ENCODE measurements at places on chromosomes 7 and 10.
A peak's percentile ranks its signal among the peaks of the same experiment; 100 is the strongest.

DNA sequence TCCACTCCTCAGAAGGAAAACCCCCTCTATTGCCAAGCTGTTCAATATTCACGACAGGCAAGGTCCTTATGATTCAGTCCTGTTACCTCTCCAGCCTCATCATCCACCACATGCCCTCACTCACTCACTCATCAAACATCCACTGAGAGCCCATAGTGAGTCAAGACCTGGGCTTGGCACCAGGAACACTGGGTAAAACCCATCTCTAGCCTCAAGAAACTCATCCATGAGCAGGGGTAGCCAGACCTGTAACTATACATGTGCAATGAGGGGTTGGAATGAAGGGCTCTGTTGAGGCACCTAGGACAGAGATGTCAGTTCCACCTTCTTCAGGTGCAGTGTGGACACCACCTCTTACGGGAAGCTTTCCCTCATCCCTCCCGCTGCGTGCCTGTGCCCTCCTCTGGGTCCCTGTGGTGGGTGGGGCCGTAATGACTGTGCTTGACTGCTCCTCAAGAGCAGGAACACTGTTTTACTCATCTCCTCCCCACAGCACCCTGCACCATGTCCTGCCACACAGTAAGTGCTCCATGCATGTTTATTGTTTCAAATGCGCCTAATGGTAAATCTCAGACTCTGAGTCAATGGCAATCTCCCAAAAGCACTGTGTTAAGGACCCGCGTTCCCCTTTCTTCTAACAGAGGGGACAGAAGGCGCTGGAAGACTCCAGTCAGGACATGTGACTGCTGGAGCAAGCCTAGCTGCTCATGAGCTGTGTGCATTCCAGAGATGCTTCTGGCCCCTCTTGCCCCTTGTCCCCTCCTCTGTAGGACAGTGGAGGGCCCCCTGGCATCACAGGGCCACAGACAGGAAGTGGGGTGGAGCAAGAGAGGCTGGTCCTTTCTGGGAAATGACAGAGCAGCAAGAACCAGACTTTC is 95.4 kb downstream of the HIPK2 start:
- no peak for DNase-seq

GRCh38 chr7:26356229-26356628 is 64.6 kb downstream of the SNX10 start:
- DNase-seq: no peak

- no peak for DNase-seq
Measured at GRCh38 chr7:124051681-124052377, 19.0 kb upstream of the TMEM229A start.

- DNase-seq: no peak
Measured at GRCh38 chr7:67407392-67408071, 410.9 kb downstream of the TYW1 start.

DNA sequence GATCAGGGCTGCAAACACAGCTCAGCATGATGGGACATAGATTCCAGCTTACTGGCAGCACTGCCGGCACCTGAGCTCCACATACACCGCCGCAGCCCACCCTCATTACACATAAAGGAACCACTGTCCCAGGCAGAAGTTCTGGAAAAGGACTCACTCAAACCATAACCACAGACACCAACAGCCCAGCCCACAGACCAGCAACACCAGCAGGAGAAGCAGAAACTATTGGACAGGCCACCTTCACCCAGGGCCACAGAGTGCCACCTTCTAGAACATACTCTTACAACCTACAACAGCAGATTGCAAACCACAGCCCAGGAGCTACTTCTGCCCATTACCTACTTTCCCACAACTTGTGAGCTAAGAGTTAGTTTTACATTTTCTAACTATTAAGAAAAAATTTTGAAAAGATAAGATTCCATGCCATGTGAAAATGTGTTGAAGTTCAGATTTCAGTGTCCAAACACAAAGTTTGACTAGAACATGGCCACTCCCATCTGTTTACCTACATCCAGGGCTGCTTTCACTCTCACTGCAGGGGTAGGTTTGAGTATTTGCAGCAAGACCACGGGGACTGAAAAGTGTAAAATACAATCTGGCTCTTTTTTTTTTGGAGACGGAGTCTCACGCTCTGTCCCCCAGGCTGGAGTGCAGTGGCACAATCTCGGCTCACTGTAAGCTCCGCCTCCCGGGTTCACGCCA is 153.0 kb downstream of the TNS3 start:
- DNase-seq: no peak

DNA sequence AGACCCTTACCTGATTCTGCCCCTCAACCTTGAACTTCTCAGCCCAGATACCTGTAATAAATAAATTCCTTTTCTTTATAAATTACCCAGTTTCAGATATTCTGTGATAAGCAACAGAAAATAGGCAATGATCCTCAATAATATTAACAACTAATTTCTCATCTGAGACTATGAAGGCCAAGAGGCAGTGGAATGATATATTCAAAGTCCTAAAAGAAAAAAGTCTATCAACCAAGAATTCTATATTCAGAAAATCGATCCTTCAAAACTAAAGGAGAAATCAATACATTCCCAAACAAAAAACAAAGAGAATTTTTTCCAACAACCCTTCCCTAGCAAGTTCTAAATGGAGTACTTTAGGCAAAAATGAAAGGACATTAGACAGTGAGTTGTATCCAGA is 279.6 kb downstream of the PTPRN2 start:
- no peak for DNase-seq

- no peak for DNase-seq
Measured at GRCh38 chr10:22986771-22987542, 59.1 kb downstream of the ARMC3 start.

DNA sequence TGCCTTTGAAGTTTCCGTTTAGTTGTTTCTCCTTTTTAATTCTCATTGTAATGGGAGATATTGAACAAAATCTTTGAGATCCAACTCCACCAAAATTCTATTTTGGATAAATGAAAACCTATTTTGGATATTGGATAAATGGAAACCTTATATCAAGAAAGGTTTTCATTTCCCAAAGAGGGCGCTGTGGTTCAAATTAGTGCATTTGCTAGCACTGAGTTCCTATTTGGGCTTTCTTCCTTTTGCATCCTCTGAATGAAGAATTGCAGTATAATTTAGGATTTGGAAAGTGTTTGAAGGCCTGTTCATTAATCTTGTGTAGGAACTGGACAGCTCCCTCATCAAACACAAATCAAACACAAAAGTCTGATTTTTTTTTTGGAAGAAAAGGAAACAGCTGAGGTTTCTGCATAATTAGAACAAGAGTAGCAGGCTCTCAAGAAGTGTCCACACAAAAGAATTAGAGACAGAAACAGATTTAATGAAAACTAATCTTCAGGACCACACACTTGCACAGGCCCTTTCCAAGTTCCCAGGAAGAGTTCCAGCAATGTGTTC is 80.8 kb upstream of the KLF14 start:
- no peak for DNase-seq

DNA sequence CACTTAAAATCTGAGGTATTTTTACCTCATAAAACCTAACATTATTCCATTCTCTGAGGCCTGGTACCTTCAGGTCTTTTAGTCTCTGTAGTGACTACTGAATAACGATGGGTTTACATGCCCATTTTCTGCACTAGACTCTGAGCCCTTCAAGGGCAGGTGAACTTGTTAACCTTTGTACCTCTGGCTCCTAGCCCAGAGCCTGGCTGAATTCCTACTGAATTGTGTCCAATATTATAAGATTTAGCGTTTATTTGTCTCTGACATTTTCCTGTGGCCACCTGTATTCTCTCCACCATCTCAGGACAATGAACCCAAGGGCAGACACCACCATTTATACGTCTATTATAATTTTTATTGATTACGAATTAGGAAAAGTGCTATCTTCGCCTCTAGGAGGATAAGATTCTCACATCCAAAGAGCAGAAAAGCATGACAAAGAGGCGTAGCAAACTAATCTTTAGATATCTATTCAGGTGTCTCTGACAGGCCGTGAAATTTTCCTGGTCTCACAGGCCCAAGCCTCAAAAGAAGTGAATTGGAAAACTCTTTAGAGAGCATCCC is 27.9 kb upstream of the HNRNPH3 start:
- no peak for DNase-seq

- DNase-seq: no peak
Measured at GRCh38 chr7:65269150-65269856, 104.4 kb upstream of the ZNF92 start.

DNA sequence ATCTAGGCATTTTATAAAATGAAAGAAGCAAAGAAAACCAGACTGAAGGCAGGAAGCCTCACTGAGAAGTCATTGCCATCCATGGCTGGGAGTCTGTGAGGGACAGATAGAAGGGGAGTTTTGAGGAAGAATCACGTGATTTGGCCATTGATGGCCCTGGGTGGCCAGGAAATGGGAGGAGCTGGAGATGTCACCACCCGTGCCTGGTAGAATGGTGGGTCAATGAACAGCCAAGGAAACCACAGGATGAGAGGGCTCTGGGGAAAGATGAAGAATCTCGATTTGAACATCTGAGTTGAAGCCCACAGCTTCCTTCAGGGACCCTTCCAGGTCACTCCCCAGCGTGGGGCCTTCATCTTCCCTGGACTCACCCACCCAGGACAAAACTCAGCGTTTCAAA is 103.3 kb upstream of the CHST15 start:
- DNase-seq: no peak

DNA sequence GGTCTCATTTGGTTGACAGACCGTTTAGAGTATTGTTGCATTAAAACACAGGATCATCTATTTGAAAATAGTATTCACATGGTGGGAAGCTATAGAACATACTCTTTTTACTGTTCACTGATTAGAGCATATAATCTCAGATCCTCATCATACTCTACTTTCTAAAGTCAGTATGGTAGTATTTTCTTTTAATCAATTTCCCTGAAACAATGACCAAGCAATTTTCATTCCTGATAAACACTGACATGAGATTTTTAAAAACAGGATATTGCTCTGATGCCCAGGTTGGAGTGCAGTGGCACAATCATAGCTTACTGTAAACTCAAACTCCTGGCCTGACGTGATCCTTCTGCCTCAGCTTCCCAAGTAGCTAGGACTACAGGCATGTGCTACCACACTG is 63.9 kb downstream of the PTPN12 start:
- DNase-seq: no peak

DNA sequence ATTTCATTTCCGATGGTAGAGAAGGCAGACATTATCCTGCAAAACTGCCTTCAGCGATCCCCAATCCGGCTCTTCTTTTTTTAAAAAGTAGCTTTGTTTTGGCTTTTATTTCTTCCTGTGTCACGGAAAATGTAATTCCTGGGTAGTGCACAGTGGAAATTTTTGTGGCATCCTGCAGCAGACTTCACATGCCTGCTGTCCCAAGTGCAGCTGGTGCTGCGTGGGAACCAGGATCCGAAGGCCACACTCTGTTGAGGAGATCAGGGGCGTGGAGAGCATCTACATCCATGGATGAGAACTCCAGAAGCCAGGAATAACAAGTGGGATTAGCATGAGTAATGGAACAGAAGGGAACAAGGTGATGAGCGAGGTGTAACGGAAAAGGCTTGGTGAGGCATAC is 4.6 kb downstream of the VWA2 start:
- DNase-seq: no peak

- no peak for DNase-seq
Measured at GRCh38 chr7:112160130-112160770, 45.9 kb downstream of the DOCK4 start.

DNA sequence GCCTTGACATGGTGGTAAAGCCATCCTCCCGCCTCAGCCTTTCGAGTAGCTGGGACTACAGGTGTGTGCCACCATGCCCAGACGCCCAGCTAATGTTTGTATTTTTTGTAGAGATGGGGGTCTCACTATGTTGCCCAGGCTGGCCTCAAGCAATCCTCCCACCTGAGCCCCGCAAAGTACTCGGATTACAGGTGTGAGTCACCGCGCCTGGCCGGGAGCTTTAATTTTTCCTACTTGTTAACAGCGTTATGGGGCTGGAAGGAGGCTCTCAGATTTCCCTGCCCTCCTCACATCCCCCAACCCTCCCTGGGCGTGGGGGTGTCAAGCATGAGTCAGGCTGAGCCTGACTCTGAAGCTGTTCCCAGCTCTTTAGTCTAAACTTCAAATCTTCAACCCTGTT is 8.3 kb downstream of the ALKBH4 start:
- DNase-seq: no peak

DNA sequence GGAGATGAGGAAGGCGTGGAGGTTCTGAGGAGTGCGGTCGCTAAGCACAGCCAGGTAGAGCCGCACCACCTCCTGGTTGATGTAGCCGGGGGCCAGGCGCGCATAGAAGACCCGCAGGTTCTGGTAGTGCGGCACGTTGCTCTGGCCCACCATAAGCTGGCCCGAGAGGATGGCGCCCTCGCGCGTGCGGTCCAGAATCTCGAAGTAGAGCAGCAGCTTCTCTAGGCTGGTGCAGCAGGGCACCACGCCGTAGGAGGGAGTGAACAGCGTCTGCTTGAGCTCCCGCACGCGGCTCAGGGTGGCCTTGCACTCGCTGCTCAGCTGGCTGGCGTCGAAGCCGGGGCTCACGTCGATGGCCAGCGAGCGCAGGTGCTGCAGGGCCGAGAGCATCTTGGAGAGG is 77.8 kb upstream of the TNRC18 start:
- no peak for DNase-seq

DNA sequence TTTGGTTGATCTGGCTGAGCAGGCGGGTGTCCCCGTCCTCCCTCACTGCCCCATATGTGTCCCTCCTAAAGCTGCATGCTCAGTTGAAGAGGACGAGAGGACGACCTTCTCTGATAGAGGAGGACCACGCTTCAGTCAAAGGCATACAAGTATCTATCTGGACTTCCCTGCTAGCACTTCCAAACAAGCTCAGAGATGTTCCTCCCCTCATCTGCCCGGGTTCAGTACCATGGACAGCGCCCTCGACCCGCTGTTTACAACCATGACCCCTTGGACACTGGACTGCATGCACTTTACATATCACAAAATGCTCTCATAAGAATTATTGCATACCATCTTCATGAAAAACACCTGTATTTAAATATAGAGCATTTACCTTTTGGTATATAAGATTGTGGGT is 26.9 kb upstream of the TRIM56 start:
- peak; percentile 13 for DNase-seq

DNA sequence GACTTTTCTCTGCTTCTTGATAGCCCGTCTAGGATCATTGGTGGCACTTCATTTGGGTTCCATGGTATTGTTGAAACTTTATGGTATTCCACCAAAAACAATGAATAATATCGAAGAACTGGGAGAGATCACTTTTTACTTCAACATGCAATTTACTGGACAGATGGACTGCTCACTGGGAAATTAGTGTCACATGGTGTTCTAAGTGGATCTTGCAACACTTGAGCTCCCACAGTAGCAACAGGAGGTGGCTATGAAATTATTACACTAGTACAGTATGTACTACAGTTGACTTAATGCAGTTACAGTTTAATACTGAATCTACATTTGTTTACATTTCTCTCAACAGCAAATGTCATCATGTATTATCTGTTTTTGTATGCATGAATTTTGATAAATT is 997.3 kb downstream of the REEP3 start:
- no peak for DNase-seq

GRCh38 chr10:99393683-99394082 is 36.7 kb downstream of the GOT1 start:
- DNase-seq: no peak

DNA sequence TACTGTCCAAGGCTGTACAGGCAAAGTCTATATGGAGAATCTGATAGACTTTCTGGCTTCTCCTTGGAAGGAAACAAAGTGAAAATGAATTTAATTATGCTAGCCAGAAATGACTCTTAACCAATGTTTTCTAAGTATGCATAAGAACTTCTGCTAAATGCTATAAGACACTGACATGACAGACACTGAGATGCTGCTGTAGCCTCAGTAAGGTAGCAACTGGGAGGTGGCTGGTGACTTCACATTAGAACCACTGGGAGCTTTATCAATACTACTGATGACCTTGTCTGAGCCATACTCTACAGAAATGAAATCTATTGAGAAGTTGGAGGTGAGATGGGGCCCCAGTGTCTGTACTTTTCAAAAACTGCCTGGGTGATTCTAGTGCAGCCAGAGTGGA is 188.6 kb downstream of the ZNF365 start:
- DNase-seq: no peak

GRCh38 chr10:133122171-133122935 is 34.6 kb downstream of the ADGRA1 start:
- no peak for DNase-seq
